ENCODE measurements at places on chromosomes 6 and 20.

GRCh38 chr6:45278367-45278766 lies 49.8 kb upstream of the RUNX2 start:
- no peak for DNase-seq

DNA sequence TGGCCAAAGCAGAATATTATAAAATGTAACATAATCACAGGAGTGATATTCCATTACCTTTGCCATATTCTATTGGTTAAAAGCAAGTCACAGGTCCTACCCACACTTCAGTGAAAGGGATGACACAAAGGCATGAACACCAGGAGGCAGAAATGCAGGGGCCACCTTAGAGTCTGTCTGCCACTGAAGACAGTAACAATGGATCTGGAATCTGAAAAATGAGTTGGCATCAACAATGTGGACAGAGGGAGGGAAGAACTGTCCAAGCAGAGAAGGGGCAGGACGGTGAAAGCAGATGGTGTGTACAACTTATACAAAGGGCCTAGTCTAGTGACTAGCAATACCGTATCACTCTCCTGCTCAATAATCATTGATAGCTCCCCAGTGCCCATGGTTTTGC lies 6.6 kb upstream of the LPIN3 start:
- no peak for DNase-seq

DNA sequence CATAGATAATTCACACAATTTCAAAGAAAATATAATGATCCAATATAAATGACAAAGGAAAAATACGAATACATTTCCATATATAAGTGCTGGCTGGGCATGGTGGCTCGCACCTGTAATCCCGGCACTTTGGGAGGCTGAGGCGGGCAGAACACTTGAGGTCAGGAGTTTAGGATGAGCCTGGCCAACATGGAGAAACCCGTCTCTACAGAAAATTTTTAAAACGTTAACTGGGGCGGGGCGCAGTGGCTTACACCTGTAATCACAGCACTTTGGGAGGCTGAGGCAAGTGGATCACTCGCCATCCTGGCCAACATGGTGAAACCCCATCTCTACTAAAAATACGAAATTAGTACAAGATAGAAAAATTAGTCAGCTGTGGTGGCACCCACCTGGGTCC lies 14.9 kb upstream of the MAPK13 start:
- DNase-seq = no peak

DNA sequence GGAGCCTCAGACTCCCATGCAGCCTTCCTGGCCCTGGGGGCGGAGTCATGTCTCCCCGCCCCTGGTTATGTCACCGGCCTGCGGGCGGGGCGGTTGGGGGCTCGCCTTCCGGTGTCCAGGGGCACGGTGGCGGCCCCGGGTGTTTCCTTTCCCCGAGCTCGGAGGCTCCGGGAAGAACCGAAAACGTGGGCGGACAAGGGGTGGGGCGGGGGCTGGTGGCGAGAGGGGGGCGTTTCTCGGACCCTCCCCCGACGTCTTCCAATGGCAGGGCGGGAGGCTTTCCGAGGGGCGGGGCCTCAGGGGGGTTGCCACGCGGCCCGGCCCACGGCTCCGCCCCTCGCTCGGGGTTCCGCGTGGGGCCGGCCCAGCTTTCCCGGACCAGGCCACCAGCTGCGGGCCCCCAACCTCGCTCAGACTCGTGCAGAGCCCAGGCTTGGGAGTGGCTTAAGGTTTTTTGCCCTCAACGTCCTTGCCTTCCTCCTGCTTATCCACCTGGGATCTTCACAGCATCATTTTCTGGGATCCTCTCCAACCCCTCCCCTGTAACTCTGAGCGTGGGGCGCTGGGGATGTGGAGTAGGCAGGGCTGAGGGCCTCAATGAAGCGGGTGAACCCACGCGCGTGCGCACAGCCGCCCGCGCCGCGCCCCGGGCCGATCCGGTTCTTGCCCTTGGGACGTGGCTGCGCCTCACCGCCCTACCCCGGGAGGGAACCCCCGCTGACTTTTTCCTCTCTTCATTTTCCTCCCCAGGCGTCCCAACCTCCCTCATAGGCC lies 2.1 kb upstream of the NRN1 start:
- DNase-seq = peak; percentile 36

DNA sequence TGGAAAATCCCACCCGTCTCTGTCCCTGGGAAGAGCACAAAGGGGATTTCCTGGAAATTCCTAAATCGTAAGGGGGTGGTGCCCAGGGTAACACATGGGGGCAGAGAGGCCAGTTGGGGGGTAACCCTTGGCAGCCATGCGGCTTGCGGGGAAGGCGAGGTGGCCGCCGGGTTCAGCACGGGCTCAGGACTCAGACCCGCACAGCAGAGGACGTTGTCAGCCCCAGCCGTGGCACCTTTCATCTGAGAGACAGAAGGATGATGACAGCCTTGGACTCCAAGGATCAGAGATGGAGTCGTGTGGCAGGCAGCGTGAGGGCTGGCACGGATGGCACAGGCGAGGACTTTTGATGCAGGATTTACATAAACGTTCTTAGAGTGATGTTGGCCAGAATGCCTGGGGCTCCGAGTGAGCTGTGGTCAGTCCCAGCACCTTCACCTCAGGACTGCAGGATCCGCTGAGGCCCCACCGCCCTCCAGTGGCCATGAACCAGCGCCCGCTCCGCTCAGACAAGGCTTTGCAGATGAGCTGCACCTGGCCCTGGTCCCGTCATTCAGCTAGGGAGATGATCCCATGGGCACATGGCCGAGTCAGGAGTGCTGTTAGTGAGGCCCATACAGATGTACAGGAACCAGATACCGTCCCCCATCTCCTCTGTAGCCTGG lies 190.3 kb downstream of the TAF4 start:
- DNase-seq = no peak

- no peak for DNase-seq
These were observed 53.6 kb upstream of the BHLHE23 start for GRCh38 chr20:63060057-63060991.

DNA sequence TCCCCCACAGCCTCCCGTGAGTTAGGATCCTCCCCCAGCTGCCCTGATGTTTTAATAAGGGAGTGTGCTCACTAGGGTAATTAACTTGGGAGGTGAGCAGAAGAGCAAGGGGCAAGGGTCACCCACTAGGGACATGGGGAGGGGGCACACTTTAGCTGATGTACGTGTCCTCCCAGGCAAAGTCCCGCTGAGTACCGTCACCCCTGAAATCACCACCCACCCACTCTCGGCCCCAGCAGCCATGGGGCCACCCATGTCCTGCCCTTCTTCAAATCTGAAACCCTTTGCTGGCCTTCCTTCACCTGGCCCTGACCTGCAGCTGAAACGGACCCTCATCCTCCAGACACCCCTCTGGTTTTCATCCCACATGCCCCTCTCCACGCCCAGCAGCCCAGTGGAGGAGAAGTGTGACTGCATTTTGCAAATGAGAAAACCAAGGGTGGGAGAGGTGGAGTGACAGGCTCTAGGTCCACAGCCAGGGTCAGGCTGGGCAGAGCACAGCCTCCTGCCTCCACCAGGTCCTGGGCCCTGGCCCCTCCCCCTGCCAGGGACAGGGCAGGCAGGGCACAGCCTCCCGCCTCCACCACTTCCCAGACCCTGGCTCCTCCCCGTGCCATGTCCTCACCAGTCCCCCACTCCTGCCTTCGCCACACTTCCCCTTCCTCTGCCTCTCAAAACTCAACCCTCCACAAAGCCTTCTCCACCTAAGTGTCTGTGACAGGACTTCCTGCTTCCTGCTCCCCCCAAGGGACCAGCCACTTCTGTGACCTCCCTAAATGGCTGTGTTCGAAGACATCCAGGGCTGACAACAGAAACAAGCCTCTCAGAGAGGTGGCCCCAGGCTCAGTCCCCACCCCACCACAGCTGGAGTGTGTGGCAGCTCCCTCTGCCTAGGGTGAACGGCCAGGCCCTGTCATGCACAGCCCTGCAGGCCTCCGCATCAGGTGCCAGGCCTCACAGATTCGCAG lies 15.1 kb downstream of the ACSS1 start:
- DNase-seq = peak; percentile 61

All from GM12878 (cell line).